Stimulated activated CD8-positive, alpha-beta memory T cell treated with anti-CD3 and anti-CD28 coated beads, Interleukin-12 subunit alpha, Interleukin-12 subunit beta, amount 100 ng/mL, for 1 hour (primary cell): ENCODE measurements at places on chromosomes 16 and 17.

DNA sequence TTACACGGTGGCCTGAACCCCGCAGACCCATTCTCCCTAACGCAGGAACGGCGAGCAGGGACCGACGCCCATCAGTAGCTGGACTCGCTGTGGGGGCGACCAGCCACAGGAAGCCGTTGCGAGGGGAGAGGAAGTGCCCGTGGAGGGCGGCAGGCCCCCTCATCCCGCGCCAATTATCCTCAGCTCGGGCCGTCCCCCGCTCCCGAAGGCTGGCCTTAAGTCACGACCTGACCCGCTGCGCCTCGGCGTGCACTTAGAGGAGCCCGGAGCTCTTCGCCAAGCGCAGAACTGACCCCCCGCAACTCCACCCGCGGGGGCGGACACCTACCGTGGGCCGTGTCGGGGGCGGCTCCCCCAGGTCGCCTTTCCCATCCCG, 401 bp downstream of the ARL16 start:
- no peak for DNase-seq

- no peak for DNase-seq
These were observed 23.6 kb downstream of the CFAP20 start for GRCh38 chr16:58105631-58106030.

DNA sequence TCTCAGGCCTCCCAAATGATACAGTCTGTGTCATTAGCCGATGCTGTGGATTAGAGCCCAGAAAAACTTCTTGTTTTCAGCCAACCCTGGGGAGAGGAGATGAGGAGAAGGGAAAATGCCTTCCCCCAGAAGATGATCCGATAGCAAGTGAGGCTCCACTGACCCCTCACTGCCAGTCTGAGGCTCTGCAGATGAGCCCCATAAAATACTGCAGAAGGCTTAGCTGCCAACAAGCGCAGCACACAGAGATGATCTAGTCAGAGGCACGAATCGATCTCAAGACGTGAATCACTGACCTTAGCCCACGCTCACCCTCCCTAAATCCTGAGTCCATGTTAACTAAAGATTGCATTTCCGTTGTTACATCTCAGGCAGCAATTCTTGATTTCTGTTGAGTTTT, 31.5 kb downstream of the SALL1 start:
- no peak for DNase-seq

DNA sequence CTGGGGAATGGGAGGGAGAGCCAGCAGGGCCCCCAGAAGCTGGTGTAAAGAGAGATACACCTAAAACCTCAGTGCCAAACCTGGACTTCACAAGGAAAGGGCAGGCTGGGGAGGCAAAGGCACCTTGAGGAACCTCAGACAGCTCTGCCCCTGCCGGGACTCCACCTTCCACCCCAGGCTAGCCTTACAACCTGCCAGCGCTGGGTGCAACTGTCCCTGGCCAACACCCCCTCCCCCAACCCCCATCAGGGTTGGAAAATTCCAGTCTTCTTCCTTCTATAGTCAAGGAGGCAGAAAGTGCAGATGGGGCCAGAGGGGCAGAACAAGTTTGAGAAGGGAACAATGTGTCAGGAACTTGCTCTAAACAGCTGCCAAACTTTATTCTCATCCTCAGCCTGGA, 2.2 kb downstream of the YBX2 start:
- no peak for DNase-seq

DNA sequence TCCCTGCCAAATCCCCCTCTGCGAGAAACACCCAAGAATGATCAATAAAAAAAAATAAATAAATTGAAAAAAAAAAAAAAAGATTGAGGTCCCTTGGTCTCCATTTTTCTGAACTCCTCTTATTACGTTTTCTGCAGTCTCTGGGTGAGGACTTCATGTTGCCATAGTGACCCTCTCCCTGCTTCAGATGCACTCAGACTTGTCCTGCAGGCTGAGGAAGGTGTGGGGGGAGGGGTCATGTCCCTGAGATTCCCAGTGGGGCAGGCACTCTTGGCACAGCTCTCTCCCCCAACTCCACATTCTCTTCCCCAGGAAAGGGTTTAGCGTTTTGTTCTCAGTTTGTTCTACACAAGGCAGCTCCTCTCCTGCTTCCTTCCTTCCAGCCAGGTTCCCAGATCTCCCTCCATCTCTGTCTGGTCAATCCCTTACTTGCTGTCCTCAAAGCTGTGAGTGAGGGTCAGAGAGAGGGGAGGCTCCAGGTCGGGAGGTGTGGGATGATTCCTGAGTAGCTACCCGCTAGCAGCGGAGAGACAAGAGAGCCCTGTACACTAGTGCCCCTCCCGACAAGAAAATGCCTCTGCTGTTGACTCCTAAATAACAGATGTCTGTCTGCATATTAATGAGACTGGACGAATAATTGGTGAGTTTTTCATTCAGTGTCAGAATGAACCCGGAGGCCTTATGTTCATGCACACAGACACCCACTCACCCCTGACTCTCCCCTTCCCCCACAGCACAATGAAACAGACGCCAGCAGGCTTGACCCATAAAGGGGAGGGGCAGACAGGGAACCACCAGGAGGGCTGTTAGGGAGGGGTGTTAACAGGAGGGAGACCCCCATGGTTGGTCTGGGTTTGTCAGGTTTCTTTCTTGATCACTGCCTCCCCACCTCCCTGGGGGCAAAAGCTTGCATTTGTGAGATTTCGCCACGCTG, 9.2 kb downstream of the RND2 start:
- DNase-seq: no peak

GRCh38 chr16:61165797-61166196, 870.4 kb downstream of the CDH8 start:
- DNase-seq: no peak

GRCh38 chr16:20868890-20869289, 31.3 kb downstream of the DCUN1D3 start:
- no peak for DNase-seq

- DNase-seq: no peak
These were observed 21.8 kb downstream of the RAB11FIP4 start for GRCh38 chr17:31413081-31413799.

DNA sequence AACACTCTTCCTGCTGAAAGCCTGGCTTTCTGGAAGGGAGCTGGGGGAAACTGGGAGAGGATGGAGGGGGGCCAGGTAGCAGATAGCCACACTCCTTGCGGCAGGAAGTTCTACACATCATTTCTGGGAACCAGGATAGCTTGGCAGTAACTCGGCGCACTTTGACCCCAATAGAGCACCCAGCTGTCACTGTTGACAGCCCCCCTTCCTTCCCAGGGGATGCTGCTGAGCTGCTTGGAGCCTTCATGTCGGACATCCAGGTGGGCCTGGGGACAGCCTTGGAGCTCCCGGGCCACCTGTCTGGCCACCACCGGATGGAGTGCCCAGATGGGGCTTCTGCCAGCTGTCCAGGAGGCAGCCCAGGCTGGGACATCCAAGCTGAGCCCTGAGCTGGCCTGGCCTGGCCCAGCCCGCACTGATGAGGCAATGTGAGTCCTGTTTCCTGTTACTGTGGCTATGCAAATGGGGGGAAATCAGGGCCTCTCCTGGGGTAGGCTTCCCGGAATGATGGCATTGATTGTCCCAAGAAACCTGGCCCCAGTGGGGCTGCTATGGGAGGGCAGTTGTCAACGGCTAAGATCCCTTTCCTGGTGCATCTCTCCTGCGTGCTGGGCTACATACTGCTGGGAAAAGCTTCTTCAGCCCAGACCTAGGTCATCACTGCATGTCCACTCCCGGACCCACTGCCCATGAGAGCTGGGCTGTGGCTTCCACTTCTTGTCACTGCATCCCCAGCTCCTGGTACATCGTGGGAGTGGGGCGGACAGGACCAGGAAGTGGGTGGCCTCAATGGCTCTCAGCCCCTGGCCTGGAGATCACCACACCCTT, 50.0 kb downstream of the SOCS1 start:
- DNase-seq: no peak

DNA sequence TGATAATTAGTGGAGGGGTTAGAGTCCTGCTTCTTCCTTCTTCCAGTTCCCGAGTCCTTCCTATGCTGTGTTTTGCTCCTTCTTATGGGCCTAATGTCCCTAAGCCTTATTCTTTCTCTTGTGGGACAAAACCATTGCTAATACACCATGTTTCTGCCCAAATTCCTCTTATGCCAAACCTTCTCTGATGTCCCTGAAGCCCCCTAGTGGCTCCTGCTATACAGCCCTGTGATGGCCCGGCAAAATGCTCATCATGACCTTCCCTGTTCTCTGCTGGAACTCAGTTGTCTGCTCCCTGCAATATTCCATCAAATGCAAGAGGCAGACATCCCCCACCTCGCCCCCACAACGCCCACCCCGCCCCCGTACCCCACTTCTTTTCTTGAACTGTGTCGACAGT, 171.6 kb downstream of the CDH11 start:
- DNase-seq: no peak

GRCh38 chr17:9021992-9022572, 772 bp downstream of the NTN1 start:
- DNase-seq: no peak

DNA sequence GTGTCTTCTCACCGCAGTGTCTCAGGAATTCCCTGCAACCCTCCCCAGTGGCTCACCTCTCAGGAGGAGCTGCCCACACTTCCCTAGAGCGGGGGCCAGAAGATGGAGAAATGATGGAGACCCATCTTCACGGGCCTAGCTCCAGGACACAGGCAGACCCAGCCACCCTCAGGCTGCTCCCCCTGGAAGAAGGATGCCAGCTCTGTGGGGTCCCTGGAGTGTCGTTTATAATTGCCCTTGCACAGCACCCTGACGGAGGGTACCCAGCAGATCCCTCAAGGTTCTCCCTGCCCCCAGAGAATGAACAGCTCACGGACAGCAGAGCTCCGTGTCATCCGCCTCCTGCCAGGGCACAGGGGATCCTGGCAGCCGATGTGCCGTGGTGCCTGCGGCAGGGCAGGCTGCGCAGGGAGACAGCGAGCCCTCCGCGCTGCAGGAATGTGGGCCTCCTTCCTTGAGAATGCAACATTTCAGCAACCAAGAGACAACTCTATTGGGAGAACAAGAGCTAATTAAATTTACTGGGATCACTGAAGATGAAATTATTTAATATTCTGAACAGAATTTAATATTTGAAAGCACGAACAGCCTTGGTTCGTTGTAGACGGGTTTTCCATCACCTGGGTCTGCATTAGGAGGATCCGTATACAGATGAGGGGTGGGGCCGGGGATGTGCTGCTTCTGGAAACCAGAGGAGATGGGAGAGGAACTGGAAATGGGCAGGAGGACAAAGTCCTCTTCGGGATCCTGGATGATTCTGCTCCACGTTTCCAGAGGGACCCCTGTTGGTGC, 21.0 kb upstream of the RBFOX3 start:
- no peak for DNase-seq

GRCh38 chr16:75288596-75289120, 37.2 kb upstream of the BCAR1 start:
- DNase-seq: peak; percentile 46

GRCh38 chr17:43402078-43402477, 3.3 kb downstream of the ARL4D start:
- DNase-seq: no peak

GRCh38 chr16:17076092-17076754, 394.5 kb downstream of the XYLT1 start:
- no peak for DNase-seq

- no peak for DNase-seq
These were observed 5.1 kb upstream of the SCNN1B start for GRCh38 chr16:23296994-23297393.

DNA sequence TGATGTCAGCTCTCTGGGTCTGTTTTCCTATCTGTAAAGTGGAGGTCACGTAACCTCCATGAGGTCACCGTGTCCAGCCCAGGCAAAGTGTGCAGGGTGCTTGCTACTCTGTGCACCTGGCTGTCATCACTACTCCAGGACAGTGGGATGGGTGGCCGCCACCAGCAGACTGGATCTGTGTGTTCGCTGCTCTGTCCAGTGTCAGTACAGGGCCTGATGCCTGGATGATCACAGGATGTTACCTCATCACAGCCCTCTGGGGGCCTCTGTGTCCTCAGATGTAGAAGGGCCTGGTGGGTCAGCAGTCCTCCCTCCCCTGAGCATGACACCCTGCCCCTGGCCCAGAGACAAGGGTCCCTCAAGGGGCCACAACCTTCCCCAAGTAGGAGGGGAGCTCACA, 80.0 kb downstream of the KCNJ18 start:
- DNase-seq: no peak

DNA sequence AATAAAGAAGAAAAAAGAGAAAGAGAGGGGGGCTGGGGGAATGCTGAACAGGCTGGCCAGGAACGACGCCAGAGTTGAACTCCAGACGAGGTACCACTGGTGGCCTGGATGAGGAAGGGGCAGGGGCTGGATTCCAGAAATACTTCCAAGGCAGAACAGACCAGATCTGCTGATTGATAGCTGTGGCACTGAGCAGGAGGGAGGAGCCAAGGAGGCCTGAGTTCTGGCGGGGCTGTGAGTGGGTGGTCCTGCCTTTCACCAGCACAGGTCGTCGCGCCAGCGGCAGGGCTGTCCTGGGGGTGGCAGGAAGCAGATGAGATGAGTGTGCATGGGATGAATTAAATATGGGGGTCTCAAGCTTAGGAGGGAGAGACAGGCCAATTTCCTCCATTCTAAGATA, 5.5 kb downstream of the CCDC42 start:
- no peak for DNase-seq

DNA sequence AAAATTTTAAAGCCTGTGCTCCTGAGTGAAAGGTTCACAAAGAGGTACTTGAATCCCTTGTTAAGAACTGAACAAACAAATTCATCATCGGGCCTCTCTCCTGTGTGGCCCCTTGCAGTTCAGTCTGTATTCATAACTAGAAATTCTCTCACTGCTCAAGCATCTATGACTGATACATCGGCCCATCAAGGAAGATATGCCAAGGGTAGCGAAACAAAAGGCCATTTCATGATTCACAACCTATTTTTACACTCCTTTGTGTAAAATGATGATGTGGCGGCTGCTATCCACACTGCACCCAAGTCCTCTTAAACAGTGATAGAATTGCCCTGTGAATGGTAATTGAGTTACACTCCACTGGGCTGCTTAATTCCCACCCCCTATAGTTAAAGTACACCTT, 204.6 kb downstream of the STX8 start:
- no peak for DNase-seq

- no peak for DNase-seq
These were observed 8.4 kb upstream of the OR1F1 start for GRCh38 chr16:3179651-3180050.

DNA sequence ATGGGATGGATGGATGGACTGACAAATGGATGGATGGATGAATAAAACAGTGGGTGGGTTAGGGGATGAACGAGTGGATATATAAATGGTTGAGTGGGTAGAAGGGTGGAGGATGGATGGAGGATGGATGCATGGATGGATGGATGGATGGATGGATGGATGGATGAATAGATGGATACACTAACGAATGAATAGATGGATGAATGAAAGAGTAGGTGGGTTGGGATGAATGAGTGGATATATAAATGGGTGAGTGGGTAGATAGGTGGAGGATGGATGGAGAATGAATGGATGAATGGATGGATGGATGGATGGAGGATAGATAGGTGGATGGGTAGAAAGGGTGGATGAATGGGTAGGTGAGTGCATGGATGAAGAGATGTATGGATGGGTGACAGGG, 62.1 kb downstream of the CDYL2 start:
- no peak for DNase-seq

- DNase-seq: no peak
These were observed 15.5 kb upstream of the SUPT4H1 start for GRCh38 chr17:58367461-58367860.
